Kidney tubule cell (primary cell): ENCODE measurements at places on chromosomes 5 and 9.

- peak; percentile 70 for DNase-seq
These were observed 40.1 kb downstream of the SLC1A1 start for GRCh38 chr9:4530375-4530774.

- DNase-seq = peak; percentile 30
These were observed 40.5 kb downstream of the ITGA2 start for GRCh38 chr5:53029608-53030007.

GRCh38 chr5:38680094-38680825 is 123.8 kb upstream of the LIFR start:
- no peak for DNase-seq

DNA sequence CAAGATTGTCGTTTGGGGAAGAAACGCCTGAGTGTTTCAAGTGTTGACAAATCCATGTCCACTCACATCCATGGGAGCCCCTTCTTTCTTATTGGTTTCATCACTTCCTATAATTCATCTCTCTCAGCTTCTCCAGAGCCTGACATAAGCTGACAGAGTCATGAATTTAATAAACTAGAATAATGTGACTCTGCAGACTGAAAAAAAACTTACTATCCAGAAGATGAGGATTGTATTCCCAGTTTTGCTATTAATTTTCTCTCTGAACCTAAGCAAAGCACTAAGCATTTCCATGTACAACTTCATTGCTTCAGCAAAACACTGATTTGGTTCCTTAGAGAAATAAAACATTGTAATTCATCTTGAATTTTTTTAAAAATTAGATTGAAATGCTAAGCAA is 691.8 kb downstream of the MTRR start:
- DNase-seq = no peak

DNA sequence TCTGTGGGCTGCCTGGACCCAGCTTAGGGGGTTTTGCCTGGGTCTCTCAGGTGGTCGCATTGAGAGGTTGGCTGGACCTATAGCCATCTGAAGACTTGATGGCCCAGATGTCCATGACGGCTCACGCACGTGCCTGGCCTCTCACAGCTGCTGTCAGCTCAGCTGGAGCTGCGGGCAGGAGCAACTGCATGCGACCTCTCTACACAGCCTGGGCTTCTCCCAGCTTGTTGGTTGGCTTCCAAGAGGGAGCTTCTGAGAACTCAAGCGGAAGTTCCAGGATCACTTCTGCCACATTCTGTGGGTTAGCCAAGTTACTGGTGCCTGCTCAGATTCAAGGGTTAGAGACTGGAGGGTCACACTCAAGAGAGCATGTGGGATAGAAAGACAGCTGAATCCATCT is 99.2 kb downstream of the DAPK1 start:
- peak; percentile 48 for DNase-seq

DNA sequence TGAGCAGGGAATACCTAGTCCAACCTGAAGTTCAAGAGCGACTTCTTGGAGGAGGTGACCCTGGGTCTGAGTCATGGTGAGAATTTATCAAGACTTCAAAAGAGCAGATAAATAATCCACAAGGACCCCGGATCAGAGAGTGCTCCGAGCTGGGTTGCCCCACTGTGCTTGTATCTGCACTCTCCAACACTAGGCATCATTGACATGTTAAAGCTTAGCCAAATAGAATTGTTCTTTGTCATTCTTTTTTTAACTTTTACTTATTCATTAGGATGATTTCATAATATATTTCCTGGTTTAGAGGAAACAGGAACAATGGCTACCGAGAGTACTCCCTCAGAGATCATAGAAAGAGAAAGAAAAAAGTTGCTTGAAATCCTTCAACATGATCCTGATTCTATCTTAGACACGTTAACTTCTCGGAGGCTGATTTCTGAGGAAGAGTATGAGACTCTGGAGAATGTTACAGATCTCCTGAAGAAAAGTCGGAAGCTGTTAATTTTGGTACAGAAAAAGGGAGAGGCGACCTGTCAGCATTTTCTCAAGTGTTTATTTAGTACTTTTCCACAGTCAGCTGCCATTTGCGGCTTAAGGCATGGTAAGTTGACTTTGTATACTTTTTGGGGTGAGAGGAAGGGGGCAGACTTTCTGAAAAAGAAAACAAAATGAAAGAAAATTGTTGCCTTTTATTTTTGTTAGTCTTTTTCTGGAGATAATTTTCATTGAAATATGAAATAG is at the start of gene CARD6:
TSS of gene CARD6 (plus strand) at position 300 of the 738 bp plus-strand sequence. CDS start at position 316, 16 bp downstream.
- peak; percentile 57 for DNase-seq

DNA sequence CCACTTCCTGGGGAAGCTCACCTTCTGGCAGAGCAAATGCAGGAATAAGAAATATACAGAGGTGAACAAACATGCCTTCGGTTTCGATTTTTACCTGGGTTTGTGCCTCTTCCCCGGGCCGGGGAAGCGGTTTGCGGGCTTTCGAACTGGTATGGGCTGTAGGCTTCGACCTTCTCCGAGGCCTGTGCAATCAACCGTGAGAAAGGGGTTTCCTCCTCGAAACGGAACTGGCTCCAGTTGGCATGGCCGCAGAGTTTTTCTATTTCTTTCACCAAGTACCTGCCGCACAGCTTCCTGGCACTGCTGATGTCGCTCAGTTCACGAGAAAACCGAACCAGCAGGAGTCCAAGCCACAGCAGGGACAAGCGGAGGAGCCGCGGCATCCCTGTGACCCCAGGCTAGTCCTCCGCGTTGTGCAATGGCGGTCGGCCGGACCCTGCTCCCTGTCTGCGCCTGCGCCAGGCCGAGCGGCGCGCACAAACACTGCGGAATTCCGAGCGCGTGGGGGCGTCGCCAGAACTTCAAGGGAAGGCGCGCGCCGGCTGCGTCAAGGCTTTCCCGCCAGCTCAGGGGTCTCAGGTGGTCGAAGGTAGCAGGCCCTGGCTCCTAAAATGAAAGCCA is at the start of gene INSL6:
TSS of gene INSL6 (minus strand) at position 420 of the 621 bp plus-strand sequence. CDS start at position 383, 37 bp downstream.
- DNase-seq = no peak

- DNase-seq = no peak
These were observed 63.3 kb downstream of the DPYSL3 start for GRCh38 chr5:147446523-147446922.

DNA sequence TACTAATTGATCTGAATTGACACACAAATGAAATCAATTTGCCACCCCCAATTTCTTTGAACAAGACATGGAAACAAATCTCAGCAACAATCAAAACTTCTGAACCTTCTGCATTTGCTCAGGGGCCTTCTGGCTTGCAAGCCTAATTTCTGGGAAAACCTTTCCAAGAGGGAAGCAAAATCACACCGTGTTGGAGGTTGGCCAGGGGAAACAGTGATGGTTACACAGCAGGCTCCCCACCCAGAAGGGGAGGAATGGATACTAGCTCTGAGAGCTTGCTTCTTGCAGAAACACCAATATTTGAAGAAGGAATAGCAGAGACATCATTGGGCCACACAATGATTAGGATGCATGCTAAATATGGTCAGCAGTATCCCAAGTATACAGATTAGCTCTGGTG is 488.6 kb upstream of the TRPC7 start:
- no peak for DNase-seq

GRCh38 chr9:16925426-16925825 is 55.0 kb upstream of the BNC2 start:
- no peak for DNase-seq

DNA sequence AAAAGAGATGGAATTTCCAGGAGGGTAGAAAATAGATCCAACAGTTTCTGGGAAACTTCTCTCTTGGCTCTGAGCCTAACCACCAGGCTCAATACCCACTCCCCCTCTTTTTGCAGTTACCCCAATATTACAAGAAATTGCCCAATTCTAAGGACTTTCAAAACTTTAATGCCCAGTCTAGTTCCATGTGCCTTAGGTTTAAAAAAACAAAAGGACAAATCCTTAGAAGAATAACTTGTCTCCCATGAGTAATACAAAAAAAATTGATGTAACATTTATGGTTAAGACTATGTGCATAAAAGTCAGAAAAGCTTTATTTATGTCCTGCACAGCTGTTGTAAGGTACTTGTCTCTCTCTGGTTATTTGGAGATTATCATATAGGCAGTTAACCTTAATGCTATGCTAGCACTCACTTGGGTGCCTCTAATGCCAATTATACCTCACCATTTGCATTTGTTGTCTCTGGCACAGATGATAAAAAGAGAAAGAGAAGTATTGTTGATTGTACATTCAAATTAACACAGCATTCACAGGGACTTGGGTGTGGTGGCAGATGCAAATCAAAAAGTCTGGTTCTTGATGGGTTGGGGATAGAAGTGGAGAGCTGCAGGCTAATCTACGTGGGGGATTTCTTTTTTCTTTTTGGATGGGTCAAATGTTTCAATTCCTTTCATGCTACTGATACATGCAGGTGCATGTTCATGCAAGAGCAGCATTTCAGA is 159.4 kb downstream of the PIK3R1 start:
- no peak for DNase-seq

DNA sequence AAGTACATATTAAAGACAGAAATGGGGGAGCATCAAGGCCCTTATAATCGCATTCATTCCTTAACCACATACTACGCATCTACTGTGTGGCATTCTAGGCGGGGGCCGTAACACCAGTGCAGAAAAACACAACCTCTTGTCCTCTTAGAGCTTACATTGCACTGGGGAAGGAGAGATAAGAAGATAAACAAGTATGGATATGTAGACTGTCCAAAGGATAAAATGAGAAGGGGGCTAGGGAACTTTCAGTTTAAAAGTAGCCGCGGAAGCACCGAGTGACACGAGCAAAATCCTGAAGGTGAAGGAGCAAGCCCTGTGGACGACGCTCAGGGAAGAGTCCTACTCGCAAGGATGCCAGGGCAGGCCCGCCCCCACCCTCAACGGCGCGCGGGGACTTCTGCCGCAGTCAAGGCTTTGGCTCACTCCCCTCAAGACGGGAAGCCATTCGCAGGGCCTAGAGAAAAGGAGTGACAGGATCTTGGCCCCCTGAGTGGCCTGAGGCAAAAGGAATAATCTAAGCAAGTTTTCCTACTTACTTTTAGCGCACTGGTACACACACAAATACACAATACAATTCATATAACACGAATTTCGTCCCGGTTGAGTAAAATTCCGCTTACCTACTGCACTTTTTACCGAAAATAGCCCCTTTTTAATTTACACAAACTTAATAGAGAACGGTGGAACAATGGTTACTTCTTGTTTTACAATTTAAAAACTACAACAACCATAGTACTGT is 1.3 kb upstream of the NIPBL start:
- DNase-seq = peak; percentile 62

DNA sequence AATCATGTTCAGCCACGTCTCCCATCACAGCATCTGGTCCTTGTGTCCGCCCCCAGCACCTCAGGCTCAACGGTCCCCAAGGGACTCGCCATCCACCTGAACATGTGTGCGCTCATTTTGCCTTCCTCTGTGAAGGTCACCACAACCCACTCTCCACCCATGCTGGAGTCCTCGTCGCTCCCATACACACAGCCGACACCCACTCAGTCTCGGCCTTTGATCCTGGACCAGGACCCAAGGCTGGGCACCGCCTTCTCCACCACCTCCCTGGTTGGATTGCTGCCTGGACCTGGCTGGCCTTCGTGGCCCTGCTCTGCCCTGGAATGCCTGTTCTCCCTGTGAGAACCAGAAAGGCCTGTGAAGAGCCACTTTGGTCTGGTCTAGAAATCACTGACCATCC is 60.3 kb downstream of the UBE2QL1 start:
- no peak for DNase-seq

DNA sequence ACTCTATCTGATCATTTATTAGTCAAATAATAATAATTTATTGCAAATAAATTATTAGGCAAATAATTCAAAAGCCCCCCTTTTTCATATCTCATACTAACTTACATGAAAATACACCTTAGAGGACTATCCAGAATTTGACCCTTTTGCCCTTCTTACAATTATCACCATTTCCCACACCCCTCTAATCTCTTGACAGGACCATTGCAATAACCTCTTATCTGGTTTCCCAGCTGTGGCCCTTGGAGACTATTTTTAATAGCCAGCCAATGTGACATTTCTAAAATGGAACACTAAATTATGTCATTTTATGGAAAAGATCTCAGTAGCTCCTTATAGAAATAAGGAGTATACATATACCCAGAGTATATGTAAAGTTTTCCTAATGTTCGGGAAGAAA is 588.4 kb upstream of the COX7C start:
- no peak for DNase-seq

DNA sequence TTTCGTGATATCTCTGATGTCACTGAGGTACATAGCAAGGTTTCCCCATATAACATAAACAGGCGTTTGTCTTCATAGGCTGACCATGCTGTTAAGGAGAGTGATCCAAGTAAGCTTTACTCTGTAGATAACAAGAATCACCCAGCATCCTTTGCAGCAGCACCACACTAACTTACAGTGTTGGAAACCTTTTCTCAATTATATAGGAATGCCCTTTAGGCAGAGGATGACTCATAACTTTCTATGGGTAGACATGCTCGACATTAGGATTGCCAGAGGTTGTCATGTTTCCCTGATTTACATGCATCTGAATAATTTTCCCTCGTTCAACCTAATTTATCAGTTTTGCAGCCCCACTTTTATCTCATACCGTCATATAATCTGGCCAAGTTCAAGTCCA is 870.0 kb upstream of the CDH9 start:
- DNase-seq = no peak

- no peak for DNase-seq
These were observed 66.3 kb upstream of the ZBTB43 start for GRCh38 chr9:126738553-126738952.

GRCh38 chr5:160183075-160183474 is 46.2 kb upstream of the FABP6 start:
- peak; percentile 80 for DNase-seq

DNA sequence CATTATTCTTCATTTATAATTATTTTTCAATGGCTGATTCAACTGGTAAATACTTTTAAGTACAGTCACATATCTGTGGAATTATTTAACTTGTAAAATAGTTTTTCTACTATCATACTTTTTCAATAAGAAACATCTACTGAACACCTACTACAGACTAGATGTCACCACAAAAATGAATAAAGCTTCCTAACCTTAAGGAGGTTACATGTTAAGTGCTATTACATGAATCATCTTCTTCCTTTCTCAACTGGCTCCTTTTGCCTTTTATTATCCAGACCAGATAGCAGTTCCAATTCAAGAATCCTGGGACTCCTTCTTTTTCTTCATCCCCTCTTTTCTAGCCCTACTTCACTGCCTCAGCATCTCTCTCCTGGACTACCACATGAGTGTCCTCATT is 4.7 kb downstream of the PGGT1B start:
- DNase-seq = peak; percentile 7

DNA sequence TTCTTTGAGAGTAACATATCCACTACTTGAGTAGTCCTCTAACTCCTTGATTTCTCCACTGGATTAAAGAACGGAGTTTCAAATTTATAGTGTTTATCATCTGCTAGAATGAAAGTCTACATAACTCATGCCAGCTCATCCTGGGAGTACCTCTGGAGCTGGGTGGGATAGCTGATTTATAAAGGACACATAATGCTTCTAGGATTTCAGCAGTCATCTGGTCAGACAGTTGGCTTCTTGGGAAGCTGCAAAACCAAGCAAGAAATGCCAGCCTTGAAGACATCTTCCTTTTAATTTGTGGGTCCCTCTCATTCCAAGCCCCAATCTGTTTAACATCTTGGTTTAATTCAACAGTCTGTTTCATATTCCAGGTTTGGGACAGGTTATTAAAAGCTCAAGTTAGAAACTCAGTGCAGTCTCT is 3.2 kb downstream of the GALNT10 start:
- DNase-seq = no peak
